Activated CD4-positive, alpha-beta T cell treated with anti-CD3 and anti-CD28 coated beads for 1 hour (primary cell): ENCODE measurements at places on chromosomes 2 and 18.

DNA sequence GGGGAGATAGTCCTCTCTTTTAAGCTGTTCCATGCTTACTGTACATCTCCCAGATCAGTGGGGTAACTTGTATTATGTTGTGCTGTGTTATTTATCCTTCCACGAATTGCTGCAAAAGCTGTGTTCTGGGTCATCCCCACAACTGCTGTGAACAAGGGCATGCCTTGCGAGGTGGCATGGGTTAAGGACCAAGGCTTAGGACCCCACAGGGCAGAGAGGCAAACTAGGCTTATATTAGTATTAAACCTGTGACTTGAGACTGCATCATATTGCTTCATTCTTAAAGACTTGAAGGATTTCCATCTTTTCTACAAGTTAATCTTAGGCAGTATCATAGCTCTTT, 19.9 kb downstream of the RND3 start:
- DNase-seq: no peak

GRCh38 chr2:104635608-104636007, 218.3 kb upstream of the POU3F3 start:
- DNase-seq: no peak

DNA sequence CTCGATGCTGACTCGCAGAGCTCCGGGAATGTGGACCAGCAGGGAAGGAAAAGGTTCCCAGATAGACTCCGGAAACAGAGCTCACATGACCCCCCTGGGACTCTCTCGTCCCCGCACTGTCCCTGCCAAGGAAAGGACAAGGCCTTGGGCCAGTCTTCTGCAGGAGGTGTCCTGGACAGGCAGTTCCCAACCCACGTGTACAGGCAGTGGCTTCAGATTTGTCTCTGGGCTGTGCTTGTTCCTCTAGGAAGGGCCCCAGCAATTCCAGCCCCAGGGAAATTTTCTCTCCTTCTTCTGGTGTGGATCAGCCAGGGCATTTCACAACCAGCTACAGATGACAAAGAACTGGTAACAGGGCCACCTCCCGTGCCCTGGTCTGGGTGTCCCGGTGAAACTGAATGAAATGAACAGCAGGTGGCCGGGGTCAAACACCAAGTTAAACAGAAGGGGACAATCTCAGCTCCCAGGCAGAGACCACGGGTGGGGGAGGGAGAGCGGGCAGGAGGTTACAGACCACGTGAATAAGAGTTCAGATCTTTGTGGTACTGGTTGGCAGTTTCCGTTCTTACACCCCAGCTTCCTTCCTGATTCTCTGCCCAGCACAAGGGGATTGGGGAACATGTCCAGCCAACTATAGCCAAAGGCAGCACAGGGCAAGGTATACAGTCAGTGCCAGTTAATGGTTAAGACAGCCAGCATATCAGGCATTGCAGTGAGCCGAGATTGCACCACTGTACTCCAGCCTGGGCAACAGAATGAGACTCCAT, 52.2 kb upstream of the CAB39 start:
- no peak for DNase-seq

DNA sequence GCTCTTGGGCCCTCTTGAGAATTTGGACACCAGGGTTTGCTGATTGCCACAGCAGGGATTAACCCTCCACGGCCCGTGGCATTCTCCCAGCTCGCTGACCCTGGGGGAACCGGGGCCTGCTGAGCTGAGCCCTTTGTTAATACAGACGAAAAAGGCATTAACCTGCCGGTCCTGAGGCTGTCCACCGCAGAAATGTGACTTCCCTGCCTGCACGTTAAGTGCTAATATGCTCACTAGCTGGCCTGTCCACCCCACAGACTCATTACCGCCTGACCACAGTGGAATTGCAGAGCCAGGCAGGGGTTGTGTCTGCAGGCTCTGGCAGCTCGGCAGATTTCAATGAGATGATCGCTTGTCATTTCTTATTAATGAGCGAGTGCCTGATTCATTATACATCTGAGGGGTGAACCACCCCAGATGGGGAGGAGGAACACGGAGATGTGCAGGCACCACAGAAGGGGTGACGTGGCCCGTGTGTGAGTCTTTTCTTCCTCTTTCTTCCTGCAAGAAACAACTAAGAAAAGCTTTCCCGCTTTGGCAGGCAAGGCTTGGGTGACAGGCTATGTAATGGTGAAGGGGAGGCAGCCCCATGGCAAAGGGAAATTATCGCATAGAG, 126.0 kb downstream of the GLI2 start:
- no peak for DNase-seq

DNA sequence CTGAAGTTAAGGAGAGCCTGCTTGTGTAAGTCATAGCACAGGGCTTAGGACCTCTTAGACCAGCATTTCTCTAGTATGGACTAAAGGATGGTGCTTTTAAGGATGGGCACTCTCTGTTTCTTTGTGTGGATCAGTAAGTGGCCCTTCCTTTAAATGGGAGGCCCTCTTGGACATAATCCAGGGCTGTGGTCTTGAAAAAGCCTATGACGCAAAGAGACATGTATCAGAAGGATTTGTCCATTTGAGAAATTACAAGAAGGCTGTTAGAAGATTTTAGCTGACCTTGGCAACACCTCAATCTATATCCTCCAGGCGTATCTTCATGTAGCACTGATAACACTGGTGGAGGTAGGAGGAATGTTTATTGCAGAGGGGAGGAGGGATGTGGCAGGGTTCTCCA, 79.2 kb downstream of the PRPF40A start:
- DNase-seq: no peak

DNA sequence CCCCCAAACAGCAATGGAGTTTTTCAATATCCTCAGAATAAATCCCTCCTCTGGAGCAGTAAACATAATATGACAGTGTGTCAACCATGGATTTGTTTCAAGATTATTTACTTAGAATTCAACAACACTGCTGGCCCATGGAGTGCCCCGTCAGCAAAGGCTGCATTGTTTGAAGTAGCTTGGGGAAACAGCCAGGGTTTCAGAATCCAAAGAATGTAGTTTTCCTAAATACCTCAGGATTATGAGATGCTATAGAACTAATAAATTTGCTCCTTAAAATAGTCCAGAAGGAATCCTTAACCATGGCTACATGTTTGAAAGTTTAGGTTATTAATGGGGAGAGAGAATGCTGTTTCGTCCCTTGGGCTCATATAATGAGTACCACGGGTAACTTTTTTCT, 13.1 kb upstream of the CETN1 start:
- no peak for DNase-seq

DNA sequence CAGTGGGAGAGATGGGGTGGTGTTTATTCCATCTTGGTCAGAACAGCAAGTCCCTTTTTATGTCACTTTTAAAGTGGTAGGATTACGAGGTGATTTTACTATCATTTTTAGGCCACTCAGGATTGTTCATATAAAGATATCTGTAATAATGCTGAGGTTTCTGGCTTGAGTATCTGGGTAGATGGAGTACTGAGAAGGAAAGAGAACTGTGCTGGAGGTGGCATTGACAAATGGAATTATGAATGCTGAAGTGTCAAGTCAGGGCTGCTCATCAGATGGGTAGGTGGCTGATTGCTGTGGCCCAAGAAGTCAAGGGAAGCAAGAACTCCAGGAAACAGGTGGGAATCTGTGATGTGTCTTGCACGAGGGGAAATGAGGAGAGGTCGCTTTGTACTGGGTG, 85.3 kb upstream of the MGAT4A start:
- DNase-seq: no peak

GRCh38 chr18:12656938-12657683, 796 bp downstream of the SPIRE1 start:
- DNase-seq: no peak

- no peak for DNase-seq
These were observed 205.1 kb upstream of the NRP2 start for GRCh38 chr2:205477016-205477705.

DNA sequence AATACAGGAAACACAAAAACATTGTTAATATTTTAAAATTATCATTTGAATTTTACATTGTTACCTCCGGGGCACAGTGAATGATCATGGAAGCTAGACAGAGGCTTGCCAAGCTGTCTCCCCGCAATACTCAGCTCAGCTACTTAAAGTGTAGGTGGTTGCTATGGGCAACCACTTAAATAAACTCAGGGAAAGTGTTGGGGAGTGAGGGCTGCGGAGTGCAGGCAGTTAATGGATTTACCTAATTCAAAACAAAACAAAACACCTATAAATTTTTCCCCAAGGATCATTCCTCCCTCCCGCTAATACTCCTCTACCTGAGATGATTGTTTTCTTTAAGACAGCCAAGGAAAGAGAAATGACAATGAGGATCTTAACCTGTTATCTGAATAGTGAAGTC, 349.5 kb downstream of the TGIF1 start:
- DNase-seq: no peak

DNA sequence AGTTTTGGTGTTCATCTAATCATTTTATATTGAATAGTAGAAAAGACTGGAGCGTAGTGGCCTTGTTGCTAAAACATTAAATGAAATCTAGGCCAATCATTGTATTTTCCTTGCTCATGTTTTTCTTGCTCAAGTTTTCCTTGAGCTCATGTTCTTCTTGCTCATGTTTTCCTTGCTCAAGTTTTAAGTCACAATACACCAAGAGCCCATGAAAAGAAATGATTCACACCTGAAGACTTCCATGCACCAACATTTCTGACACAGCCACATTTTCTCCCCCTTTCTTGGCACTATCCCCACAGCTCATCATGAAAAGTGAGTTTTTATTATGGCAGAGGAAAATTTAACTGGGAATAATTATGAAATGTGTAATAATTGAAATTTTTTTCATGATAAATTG, 92.0 kb downstream of the LRP1B start:
- no peak for DNase-seq

GRCh38 chr18:36496022-36496421, 198.5 kb downstream of the FHOD3 start:
- no peak for DNase-seq

DNA sequence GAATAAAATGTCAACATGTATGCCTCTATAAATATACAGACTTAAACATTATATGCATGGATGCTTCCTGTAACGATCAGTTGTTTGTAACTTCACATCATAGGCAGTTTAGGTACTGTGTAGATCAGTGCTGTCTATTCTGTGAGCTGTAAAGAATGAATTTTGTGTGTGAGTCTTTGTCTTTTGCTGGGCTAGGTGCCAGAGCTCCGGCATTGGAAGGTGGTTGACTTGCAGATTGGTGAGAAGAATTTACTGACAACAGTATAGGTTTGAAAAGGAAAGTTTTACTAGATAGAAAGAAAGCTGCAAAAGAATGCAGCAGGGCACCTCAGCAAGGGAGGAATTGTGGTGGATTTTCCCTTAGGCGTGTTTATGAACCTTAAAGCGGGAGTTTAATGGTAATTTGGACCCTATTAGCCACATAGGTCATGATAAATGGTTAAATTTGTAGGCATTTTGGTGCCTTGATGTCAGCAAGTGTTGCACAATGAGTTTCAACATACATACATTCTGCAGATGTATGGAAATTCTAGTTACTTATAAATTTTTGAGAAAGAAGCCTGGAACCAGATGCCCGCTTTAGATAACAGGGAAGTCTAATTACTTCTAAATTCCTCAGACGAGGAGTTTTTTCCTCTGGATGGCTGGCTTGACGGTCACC, 6.7 kb upstream of the QPCT start:
- no peak for DNase-seq

DNA sequence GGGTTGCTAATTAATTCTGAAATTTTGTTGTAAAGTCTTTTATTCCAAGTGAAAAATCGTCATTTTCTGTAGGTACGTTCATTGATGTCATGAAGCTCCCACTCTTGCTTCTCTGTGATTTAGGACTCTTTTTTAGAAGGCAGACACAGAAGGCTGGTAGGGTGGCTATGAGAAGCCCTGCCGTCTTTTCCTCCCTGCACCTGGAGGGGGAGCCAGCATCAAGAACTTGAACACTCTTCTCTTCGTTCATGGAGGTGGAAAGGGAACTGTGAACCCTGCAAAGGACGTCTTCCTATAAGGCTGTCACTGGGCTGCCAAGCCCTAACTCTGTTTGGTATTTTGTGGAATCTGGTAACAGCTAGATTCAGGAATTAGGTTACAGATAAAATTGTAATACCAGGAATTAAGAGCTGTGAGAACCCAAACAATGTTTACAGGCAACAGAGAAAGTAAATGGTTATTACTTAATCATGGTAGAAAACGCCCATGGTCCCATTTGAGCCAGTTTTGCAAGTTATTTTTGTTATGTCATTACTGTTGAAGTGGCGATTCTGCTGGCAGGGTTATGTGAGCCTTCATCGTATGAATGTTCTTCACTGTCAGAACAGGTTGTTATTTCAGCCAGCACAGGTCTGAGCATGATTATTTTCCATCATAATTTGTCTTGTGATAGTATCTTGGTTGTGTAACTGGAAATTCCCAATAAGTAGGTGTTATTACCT, 112.2 kb downstream of the OSBPL6 start:
- no peak for DNase-seq

DNA sequence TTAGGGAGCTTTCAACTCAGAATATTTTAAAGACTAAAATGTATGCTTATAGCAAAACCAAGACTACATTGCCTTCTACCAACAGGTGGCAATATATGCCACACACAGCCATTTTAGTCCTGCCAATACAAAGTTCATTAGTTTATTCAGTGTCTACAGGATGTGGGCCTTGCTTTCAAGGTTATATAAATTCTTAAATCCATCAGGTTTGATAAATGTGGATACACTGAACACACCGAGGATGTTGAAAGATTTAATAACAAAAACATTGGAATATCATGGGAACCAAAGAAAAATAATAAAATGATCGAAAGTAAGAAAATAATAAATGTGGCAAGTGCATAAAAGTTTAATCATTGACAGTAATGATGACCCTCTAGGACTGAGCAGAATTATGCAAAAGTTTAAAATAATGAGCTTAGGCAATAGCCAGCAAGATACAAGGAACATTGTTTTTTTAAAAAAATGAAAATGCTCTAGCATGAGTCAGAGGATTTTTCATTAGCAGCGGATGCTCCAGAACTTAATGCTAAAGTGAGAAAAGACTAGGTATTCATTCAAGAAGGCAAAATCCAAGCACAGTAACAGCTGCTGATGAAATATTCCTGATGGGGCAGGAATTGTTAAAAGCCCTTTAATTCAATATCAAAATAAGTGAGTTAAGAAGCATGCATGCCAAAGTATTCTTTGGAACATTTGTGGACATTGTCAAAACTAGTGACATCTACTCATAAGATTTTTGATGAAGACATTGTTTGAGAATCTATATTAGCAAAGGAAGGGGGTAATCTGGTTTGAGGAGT, 14.2 kb downstream of the SCN9A start:
- DNase-seq: no peak

DNA sequence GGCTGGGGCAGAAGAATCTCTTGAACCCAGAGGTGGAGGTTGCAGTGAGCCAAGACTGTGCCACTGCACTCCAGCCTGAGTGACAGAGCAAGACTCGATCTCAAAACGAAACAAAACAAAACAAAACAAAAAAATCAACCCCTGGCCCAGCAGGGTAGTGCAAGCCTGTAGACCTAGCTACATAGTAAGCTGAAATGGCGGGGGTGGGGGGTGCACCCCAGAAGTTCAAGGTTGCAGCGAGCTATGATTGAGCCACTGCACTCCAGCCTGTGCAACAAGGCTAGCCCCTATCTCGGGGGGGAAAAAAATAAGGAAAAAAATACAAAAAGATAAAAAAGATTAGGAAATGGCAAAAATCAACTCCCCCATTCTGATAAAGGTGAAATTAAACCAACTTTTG, 6.4 kb downstream of the ATL2 start:
- no peak for DNase-seq
